Pancreas (tissue), 10 donors: ENCODE measurements at places on chromosomes 3 and 15.

GRCh38 chr3:14767245-14768051 is 51.3 kb upstream of the FGD5 start:
- DNase-seq, result no peak
- no peak overlapping the region for H3K4me3 ChIP-seq
- no peaks in the 10 kb centered on the region for H3K36me3 ChIP-seq
- no peaks in the 10 kb centered on the region for H3K4me1 ChIP-seq
- no peaks in the 10 kb centered on the region for H3K27me3 ChIP-seq

- DNase-seq, result no peak
- no peak overlapping the region for H3K27ac ChIP-seq
- no peaks in the 10 kb centered on the region for H3K27me3 ChIP-seq
- peaks cover 10% of the 10 kb centered on the region for H3K4me1 ChIP-seq
Measured at GRCh38 chr3:175179055-175179454, 319.9 kb downstream of the NAALADL2 start.

DNA sequence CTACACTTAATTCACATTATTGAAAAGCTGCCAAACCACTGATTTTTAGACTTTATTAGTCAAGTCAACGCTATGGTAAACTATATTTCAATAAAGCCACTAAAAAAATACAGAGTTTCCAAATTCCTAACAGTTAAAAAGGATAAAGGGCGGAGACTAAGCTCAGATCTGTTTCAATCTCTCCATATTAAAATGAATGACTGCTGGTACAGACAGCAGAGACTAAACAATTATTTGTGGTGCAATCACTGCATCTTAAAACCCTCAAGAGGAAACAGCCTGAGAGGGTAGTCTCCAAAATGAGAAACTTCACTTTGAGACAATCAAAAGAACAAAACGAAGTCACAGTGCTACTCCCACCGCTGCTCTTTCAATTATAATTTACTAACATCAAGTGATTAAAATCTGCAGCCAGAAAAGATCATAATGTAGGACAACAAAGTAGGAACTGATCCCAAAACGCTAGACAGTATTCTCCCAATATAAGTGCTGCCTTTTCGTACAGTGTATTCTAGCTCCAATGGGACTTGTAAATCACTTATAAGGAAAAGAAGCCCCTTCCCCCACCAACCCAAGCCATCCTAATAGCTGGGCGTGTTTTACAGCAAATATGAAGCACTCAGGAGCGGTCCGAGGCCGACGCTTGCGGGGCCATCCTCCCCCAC is 1.2 kb downstream of the UBP1 start:
- peaks cover 32% of the 10 kb centered on the region for H3K4me1 ChIP-seq
- no peaks in the 10 kb centered on the region for H3K27me3 ChIP-seq
- peak overlapping the region; percentile 91 for H3K4me3 ChIP-seq
- no peaks in the 10 kb centered on the region for H3K36me3 ChIP-seq

GRCh38 chr15:99307735-99308134 is 56.5 kb downstream of the LRRC28 start:
- H3K36me3 ChIP-seq, result no peaks in the 10 kb centered on the region
- peaks cover 6% of the 10 kb centered on the region for H3K4me1 ChIP-seq
- no peak overlapping the region for H3K4me3 ChIP-seq

DNA sequence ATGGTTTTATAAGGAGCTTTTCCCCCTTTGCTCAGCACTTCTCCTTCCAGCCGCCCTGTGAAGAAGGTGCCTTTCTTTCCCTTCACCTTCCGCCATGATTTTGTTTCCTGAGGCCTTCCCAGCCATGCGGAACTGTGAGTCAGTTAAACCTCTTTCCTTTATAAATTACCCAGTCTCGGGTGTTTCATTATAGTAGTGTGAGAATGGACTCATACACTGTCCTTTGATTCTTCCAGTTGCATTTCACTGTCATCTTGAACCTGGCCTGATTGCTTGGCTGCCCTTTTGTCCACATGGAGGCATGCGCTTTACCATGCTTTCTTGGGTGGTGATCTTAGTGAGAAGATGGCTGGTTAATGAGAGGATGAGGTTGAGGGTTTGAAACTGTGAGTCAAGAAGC is 23.2 kb downstream of the USP13 start:
- H3K4me1 ChIP-seq, result no peaks in the 10 kb centered on the region
- no peak overlapping the region for H3K27ac ChIP-seq
- no peak for DNase-seq
- no peaks in the 10 kb centered on the region for H3K27me3 ChIP-seq

- H3K27me3 ChIP-seq, result no peaks in the 10 kb centered on the region
- H3K27ac ChIP-seq, result no peak overlapping the region
- DNase-seq, result no peak
- H3K4me3 ChIP-seq, result no peak overlapping the region
- no peaks in the 10 kb centered on the region for H3K4me1 ChIP-seq
Measured at GRCh38 chr3:66200147-66200546, 20.7 kb upstream of the SLC25A26 start.

DNA sequence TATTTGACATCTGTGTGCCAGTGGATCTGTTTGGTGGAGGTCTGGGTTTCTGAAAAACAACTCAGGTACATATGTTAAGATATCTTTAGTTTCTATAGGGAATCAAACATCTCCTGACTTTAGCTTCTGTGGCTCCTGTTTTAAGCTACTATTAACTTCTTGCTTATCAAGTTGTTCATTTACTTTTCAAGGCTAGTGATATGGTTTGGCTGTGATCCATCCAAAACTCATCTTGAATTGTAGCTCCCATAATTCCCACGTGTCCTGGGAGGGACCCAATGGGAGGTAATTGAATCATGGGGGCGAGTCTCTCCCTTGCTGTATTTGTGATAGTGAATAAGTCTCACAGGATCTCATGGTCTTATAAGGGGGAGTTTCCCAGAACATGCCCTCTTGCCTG is 41.4 kb downstream of the ZNF860 start:
- no peaks in the 10 kb centered on the region for H3K36me3 ChIP-seq
- H3K27ac ChIP-seq, result no peak overlapping the region
- H3K4me1 ChIP-seq, result no peaks in the 10 kb centered on the region
- DNase-seq, result no peak
- H3K27me3 ChIP-seq, result no peaks in the 10 kb centered on the region
- no peak overlapping the region for H3K4me3 ChIP-seq

DNA sequence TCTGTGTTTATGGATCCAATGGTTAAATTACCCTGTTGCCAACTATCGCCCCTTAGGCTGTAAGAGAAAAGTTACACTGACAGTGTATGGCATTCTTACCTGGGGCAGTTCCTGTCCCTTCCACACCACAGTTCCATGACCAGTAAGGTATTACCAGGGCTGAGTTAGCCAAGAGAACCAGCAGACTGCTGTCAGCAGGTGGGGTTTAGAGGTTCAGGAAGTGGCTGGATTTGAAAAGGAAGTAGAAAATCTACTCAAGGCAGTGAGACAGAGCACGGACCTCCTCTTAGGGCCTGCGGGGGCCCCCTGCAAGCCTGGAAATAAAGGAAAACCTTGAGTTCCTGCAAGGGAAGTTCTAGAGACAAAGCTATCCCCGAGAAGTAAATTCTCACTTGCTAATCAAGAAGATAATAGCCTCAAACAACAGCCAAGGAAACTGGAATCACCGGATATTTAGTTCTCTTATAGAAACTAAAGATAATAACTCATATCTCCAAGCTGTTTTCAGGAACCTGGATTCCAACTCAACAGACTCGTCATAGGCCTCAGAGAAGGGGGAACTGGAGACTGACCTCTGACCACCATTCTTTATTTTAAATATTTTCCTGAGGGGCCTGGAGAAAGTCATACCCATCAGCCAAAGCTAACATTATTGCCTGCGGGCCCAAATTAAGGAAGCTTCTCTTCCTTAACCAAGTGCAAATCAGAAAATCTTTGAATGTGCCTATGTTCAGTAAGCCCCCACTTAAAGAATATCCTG is 161.7 kb downstream of the ANXA2 start:
- no peaks in the 10 kb centered on the region for H3K27me3 ChIP-seq
- no peaks in the 10 kb centered on the region for H3K4me1 ChIP-seq
- H3K4me3 ChIP-seq, result no peak overlapping the region
- no peaks in the 10 kb centered on the region for H3K36me3 ChIP-seq
- DNase-seq, result no peak
- H3K27ac ChIP-seq, result no peak overlapping the region

DNA sequence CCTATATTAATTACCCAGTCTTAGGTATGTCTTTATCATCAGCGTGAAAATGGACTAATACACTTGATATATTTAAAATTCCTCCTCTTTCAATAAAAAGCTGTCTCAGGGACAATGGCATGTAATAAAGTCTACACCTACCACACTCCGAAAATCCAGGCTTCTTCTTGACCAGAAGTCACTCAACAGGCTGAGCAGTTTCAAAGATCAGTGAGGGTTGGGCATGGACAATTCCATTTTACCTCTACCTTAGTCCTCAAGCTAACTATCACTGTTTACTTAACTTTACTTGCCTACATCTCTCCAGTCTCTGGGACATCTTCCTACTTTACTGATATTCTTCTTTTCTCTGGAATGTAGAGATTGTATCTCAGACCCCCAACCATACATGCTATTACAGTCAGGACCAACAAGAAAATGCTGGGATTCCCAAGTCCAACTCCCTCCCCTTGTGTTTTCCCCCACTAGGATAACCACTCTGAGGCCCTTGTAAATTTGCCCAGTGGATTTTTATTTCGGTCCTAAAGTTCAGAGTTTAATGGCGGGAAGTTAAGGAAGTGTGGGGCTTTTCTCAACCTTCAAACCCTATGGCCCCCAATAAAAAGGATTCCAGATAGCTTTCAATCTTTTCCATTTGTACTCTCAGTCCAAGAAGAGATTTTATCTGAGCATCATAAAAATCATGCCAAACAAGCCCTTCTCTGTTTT is 137.1 kb upstream of the TSC22D2 start:
- DNase-seq, result no peak
- H3K36me3 ChIP-seq, result no peaks in the 10 kb centered on the region
- no peak overlapping the region for H3K4me3 ChIP-seq
- no peaks in the 10 kb centered on the region for H3K27me3 ChIP-seq

- DNase-seq, result no peak
- peak overlapping the region; percentile 40 for H3K4me3 ChIP-seq
- H3K27ac ChIP-seq, result no peak overlapping the region
- H3K36me3 ChIP-seq, result no peaks in the 10 kb centered on the region
- no peaks in the 10 kb centered on the region for H3K27me3 ChIP-seq
Measured at GRCh38 chr15:96327155-96327741, 3.3 kb upstream of the NR2F2 start.

GRCh38 chr15:68808091-68808490 is 12.6 kb downstream of the ANP32A start:
- peak; percentile 3 for DNase-seq
- H3K36me3 ChIP-seq, result no peaks in the 10 kb centered on the region
- H3K4me1 ChIP-seq, result peaks cover 5% of the 10 kb centered on the region
- no peaks in the 10 kb centered on the region for H3K27me3 ChIP-seq
- no peak overlapping the region for H3K4me3 ChIP-seq

GRCh38 chr3:162764808-162765071 is 1268.1 kb downstream of the OTOL1 start:
- no peaks in the 10 kb centered on the region for H3K4me1 ChIP-seq
- no peaks in the 10 kb centered on the region for H3K36me3 ChIP-seq
- H3K27me3 ChIP-seq, result no peaks in the 10 kb centered on the region
- no peak overlapping the region for H3K27ac ChIP-seq
- DNase-seq, result no peak

DNA sequence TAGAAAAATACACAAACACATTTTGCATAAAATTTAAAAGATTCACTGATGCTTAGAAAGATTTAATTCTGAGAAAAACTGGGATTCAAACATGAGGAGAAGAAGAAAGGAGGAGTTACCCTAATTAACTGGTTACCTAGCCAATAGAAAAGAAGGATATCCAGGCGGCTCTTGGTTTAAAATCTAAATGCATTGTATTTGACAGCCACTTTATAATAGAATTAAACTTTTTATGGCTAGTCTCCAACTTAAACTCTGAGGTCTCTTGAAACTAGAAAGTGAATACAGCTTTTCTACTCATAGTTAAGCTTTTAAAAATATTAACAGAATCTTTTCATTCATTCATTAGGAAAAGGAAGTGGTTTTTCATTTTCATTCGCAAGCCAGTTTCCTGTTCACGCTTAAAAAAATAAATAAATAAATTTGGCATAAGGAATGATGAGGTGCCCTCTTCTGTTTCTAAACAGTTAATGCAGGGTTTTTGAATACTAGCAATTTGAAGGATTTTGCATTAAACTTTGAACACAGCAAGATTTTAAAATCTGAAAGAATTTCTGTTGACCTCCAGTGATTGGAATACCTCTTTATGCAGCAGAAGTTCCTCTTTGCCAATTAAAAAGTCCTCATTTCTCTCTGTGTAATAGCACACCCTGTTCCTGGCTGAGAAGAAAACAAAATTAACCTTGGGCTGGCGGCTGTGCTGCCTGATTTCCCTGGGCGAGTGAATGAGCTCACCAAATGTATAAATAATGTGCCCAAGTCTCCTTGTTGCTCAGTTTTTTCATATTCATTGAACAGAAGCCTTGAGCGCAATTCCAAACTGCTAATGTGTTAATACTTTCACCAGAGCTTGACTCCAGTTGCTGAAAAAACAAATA is 105.1 kb downstream of the ZMAT3 start:
- no peaks in the 10 kb centered on the region for H3K36me3 ChIP-seq
- peaks cover 13% of the 10 kb centered on the region for H3K4me1 ChIP-seq
- H3K4me3 ChIP-seq, result no peak overlapping the region
- H3K27me3 ChIP-seq, result no peaks in the 10 kb centered on the region
- peak overlapping the region; percentile 38 for H3K27ac ChIP-seq

DNA sequence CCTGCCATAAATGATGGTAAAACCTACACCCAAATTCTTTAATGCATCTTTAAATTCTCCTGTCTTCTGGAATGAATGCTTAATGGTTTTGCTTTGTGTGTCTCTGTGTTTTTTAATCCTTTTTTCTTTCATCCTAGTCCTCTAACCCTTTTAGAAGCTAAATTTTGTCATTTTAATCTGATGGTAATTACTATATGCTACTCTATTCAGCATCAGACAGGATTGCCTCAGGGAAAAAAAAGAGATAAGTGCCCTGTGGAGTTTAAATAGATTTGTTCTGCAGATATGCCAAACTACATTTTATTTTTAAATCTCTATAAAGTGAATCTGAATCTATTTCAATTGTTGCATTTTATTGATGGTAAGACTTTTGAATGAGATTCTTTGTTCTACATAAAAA is 966.8 kb downstream of the NSUN3 start:
- no peak overlapping the region for H3K4me3 ChIP-seq
- H3K4me1 ChIP-seq, result no peaks in the 10 kb centered on the region
- H3K27ac ChIP-seq, result no peak overlapping the region
- no peaks in the 10 kb centered on the region for H3K36me3 ChIP-seq
- DNase-seq, result no peak
